ENCODE measurements at places on chromosomes 3 and 15.

GRCh38 chr3:113898892-113899291 lies 48.9 kb upstream of the ZDHHC23 start:
- DNase-seq, result no peak

- DNase-seq, result peak; percentile 43
Observed at GRCh38 chr3:150286390-150287147, 121.5 kb upstream of the TSC22D2 start.

DNA sequence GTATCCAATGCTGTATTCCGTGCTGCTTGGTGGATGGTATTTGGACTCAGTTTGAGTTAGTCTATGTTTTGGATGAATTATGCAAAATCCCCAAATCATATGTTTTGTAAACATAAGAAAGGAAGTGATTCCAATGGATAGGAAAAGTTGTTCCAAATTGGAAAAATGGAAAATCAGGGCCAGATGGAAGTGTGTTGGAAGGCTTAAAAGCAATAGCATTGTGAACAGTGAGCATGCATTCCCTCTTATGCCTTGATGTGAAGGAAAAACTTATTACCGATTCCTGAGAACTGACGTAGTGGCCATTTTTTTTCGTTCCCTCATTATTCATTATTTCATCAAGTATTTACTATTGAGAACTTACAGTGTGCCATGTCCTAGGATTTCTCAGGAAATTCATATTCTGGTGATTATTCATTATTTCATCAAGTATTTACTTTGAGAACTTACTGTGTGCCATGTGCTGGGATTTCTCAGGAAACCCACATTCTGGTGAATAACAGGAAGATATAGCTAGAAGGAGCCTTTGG lies 144.1 kb upstream of the TPRG1 start:
- no peak for DNase-seq

GRCh38 chr15:27121672-27122071 lies 150.7 kb downstream of the GABRG3 start:
- no peak for DNase-seq

DNA sequence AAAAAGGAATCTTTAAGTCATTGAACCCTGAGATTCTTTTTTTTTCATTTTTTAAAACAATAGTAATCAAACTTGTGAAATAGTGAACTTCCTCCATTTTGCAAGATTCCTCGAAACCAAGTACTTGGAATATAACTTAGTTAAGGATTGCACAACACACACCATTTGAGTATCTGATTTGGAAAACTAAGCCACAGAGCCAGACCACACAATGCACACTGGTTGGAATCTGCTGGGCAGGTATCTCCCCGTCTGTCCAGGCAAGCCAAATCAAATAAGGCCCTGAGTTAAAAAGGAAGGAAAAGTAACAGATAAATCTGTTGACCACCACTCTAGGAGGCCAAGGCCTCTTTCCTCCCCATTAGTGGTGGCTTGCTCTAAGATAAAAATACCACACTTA lies 177.5 kb upstream of the ICE2 start:
- DNase-seq, result no peak

GRCh38 chr3:102630531-102630930 lies 195.7 kb downstream of the ZPLD1 start:
- no peak for DNase-seq

- peak; percentile 39 for DNase-seq
Observed at GRCh38 chr3:53846134-53846850, at the start of the genes CHDH and IL17RB. TSS of gene CHDH (minus strand) at chr3:53846419. CDS start at chr3:53824008, 22,411 bp downstream. TSS of gene IL17RB (plus strand) at chr3:53846568. CDS start at chr3:53846589, 21 bp downstream.

- no peak for DNase-seq
Observed at GRCh38 chr3:11159421-11159904, 5.2 kb downstream of the HRH1 start.

DNA sequence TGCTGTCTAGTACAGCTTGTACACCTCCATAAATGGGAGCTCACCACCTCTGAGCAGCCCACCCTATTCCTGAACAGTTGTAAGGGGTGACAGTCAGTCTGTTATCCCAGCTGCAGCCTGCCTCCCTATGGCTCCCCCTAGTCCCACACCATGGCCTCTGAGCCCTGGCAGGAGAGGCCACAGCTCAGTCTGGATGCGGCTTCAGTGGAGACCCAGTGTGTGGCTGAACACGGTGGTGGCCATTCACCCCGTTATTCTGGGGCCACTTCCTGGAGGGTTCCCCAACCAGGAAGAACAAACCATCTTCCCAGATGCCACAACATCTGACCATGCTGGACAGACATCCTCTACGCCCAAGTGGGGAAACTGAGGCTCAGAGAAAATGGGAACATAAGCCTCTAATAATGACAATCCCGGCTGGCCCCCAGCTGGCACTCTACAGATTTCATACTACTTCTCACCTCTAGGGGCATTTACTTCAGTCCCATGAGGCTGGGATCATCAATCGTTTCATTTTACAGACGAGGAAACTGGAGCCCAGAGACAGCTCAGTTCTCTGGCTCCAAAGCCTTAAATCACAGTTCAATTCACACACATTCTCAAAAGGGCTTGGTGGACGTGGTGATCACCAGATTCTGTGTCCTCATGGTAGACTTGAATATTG lies 9.2 kb upstream of the GRIP2 start:
- DNase-seq, result no peak

DNA sequence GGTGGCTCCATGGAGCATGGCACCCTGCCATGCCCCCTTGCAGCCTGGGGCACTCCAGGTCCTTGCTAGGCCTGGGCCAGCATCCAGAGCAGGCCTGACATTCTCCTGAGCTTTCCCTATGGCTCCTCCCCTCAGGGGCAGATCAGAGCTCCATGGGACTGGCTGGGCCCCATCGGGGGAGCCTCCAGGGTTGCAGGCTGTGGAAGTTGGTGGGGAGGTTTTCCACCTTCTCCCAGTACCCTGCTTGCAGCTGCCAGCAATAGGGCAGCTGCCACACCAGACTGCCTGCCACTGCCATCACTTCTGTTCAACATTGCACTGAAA lies 75.7 kb upstream of the TP63 start:
- DNase-seq, result no peak

DNA sequence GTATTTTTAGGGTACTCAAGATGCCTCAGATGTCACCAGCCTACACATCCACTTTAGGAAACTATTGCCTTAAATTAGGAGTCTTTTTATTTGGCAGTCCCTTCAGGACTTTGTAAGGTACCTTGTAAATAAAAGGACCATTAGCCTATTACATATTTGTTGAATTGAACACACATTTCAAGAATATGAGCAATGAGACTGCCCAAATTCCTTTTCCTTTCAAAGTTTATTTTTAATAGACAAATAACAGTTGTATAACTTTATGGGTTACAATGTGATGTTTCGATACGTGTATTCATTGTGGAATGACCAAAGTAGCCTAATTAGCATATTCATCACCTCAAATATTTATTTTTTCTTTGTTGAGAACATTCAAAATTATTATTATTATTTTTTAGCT lies 176.7 kb upstream of the PDZRN3 start:
- no peak for DNase-seq

- DNase-seq, result no peak
Observed at GRCh38 chr3:107238787-107239186, 138.5 kb upstream of the CCDC54 start.

GRCh38 chr3:172595664-172596393 lies 72.6 kb upstream of the TNFSF10 start:
- no peak for DNase-seq

DNA sequence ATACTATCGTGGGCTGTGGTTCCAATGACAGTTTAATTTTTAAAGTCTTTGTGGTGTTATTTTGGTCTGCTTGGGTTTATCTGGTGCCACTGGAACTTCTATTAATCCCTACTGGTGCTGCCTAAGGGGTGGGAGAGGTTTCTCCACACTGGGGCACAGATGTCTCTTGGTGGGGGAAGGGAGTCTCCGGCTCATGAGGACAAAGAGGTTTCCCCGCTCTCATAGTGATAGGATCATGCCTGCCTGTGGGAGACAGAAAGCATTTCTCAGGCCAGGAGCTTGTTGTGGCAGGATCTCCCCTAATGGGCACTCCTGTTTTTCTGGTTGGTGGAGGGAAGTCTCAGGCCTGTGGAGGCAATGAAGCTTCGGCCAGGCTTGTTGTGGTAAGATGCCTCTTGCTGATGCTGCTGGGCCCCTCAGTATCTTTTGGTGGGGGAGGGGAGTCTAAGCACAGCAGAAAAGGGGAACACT lies 84.3 kb upstream of the THRB start:
- no peak for DNase-seq

- no peak for DNase-seq
Observed at GRCh38 chr15:31200735-31201151, 99.2 kb upstream of the TRPM1 start.

GRCh38 chr3:4745235-4745610 lies 234.0 kb upstream of the BHLHE40 start:
- DNase-seq, result no peak
